Mesendoderm (in vitro differentiated cells): ENCODE measurements at places on chromosomes 2 and 18.

- no peak for DNase-seq
- no peak overlapping the region for H3K27ac ChIP-seq
- no peaks in the 10 kb centered on the region for H3K4me1 ChIP-seq
- H3K4me3 ChIP-seq: no peak overlapping the region
- no peaks in the 10 kb centered on the region for H3K27me3 ChIP-seq
Measured at GRCh38 chr2:24761866-24762265, 31.3 kb downstream of the PTRHD1 start.

GRCh38 chr2:9765611-9766531, 77.4 kb upstream of the TAF1B start:
- no peaks in the 10 kb centered on the region for H3K4me1 ChIP-seq
- peak; percentile 44 for DNase-seq
- no peaks in the 10 kb centered on the region for H3K27me3 ChIP-seq

GRCh38 chr18:31688606-31689005, 4.2 kb upstream of the B4GALT6 start:
- no peak for DNase-seq
- H3K27ac ChIP-seq: no peak overlapping the region
- no peak overlapping the region for H3K4me3 ChIP-seq
- no peaks in the 10 kb centered on the region for H3K36me3 ChIP-seq
- H3K4me1 ChIP-seq: peaks cover 5% of the 10 kb centered on the region

- H3K4me1 ChIP-seq: no peaks in the 10 kb centered on the region
- H3K27me3 ChIP-seq: peaks cover 67% of the 10 kb centered on the region
- no peaks in the 10 kb centered on the region for H3K36me3 ChIP-seq
- no peak overlapping the region for H3K27ac ChIP-seq
Measured at GRCh38 chr2:181679544-181679979, 755 bp downstream of the NEUROD1 start.

DNA sequence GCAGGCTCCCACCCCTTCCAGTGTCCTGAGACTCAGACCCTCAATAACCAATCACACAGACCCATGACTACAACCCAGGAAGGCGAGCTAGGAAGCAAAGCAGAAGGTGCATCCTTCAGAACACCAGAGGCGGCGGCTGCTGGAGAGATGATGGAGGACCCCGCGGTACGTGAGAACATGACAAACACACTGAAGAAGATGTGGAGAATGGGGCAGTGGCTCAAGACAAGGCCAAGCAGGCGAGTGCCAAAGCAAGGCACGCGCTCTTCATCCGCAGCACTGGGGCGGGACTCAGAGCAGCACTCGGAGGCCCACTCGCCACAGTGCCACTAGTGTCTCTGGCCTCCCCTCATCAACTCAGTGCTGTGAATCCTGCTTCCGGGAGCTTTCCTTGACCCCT, 13.7 kb downstream of the ERFE start:
- peaks cover 13% of the 10 kb centered on the region for H3K36me3 ChIP-seq
- no peaks in the 10 kb centered on the region for H3K4me1 ChIP-seq
- H3K4me3 ChIP-seq: no peak overlapping the region
- no peak overlapping the region for H3K27ac ChIP-seq
- no peak for DNase-seq

DNA sequence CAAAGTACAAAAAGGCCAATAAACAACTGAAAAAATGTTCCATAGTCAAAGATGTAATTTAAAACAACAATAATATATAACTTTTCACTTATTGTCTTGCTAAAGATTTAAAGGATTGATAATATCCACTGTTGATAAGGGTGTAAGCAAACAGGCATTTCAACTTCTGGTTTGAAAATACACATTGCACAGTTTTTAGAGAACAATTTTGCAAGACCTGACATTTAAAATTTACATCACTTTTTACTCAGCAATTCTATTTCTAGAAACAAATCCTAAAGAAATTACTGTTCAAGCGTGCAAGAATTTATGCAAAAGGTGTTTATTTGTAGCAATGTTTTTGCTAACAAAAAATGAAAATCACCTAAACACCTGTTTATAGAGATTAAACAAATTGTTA, 120.4 kb downstream of the TDRD15 start:
- no peak for DNase-seq
- H3K27me3 ChIP-seq: no peaks in the 10 kb centered on the region
- H3K36me3 ChIP-seq: no peaks in the 10 kb centered on the region
- no peaks in the 10 kb centered on the region for H3K4me1 ChIP-seq

DNA sequence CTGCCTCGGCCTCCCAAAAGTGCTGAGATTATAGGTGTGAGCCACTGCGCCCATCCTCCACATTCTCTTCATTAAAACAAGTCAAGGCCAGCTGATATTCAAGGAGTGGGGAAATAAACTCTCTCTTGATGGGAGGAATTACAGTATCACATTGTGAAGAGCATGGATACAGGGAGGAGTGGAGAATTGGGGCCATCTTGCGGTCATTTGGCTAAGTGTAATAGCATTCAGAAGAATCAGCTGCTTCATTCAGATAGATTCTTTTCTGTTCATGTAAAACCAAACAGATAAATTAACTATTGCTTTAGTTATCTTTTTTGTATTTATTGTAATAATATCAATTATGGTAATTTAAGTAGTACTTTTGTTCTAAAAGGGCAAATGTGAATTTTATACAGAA, 156.3 kb downstream of the UBR3 start:
- H3K4me1 ChIP-seq: peaks cover 2% of the 10 kb centered on the region
- no peaks in the 10 kb centered on the region for H3K36me3 ChIP-seq
- no peak overlapping the region for H3K27ac ChIP-seq

GRCh38 chr2:109110170-109110569, 18.8 kb upstream of the SH3RF3 start:
- no peak overlapping the region for H3K4me3 ChIP-seq
- H3K4me1 ChIP-seq: no peaks in the 10 kb centered on the region
- H3K27me3 ChIP-seq: no peaks in the 10 kb centered on the region
- H3K27ac ChIP-seq: no peak overlapping the region
- no peaks in the 10 kb centered on the region for H3K36me3 ChIP-seq

- no peak for DNase-seq
- no peaks in the 10 kb centered on the region for H3K27me3 ChIP-seq
- H3K27ac ChIP-seq: no peak overlapping the region
- H3K4me1 ChIP-seq: peaks cover 2% of the 10 kb centered on the region
- no peaks in the 10 kb centered on the region for H3K36me3 ChIP-seq
- no peak overlapping the region for H3K4me3 ChIP-seq
Measured at GRCh38 chr18:35424356-35424755, 47.2 kb upstream of the ZNF396 start.

DNA sequence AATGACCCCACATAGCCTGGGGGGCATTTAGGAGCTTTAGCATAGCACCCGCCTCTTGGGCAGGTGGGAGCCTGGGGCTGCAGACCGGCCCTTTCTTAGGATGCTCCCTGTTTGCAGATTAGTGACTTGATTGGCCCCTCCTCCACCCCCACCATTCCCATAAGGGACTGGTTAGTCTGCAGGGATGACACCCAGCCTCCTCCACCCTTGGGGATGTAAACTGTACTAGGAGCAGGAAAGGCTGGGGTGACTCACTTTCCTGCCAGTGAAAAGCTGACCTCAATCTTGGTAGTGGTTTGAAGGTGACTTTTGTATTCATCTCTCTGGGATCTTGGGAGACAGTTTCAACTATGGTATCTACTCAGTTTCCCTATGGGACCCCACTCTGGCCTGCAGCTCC, 24.2 kb downstream of the CTIF start:
- peaks cover 2% of the 10 kb centered on the region for H3K4me1 ChIP-seq
- H3K4me3 ChIP-seq: no peak overlapping the region
- peak; percentile 73 for DNase-seq
- H3K27ac ChIP-seq: no peak overlapping the region
- H3K27me3 ChIP-seq: no peaks in the 10 kb centered on the region

GRCh38 chr2:231370749-231371429, 24.6 kb upstream of the B3GNT7 start:
- peaks cover 12% of the 10 kb centered on the region for H3K4me1 ChIP-seq
- H3K27ac ChIP-seq: peak overlapping the region; percentile 70
- peak; percentile 48 for DNase-seq
- no peaks in the 10 kb centered on the region for H3K27me3 ChIP-seq
- H3K4me3 ChIP-seq: no peak overlapping the region

DNA sequence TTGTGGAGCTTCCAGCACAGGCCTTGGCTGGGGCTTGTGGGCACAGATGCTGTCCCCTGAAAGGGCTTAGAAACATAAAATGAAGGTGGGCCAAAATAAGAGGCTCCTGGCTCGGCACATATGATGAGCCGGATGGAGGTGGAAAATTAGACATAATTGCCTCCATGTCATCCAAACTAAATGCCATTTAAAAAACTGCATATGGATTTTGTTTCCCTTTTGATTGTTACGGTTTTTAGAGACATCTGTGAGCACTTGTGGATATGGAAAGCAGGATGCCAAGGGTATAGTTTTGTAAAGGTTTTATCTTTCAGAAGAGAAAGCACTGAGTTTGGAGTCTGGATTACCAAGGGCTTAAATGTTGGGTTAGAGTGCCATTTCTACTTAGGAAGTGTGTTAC, 498.3 kb downstream of the RIT2 start:
- no peaks in the 10 kb centered on the region for H3K4me1 ChIP-seq
- H3K27me3 ChIP-seq: no peaks in the 10 kb centered on the region
- no peaks in the 10 kb centered on the region for H3K36me3 ChIP-seq
- H3K4me3 ChIP-seq: no peak overlapping the region
- no peak for DNase-seq

- H3K27ac ChIP-seq: no peak overlapping the region
- H3K36me3 ChIP-seq: no peaks in the 10 kb centered on the region
- H3K4me3 ChIP-seq: no peak overlapping the region
- no peaks in the 10 kb centered on the region for H3K27me3 ChIP-seq
- H3K4me1 ChIP-seq: no peaks in the 10 kb centered on the region
- DNase-seq: peak; percentile 57
Measured at GRCh38 chr2:9914384-9915065, 37.0 kb upstream of the GRHL1 start.

GRCh38 chr2:42921721-42922120, 129.3 kb upstream of the HAAO start:
- H3K27me3 ChIP-seq: no peaks in the 10 kb centered on the region
- H3K4me3 ChIP-seq: no peak overlapping the region
- no peak overlapping the region for H3K27ac ChIP-seq

- peak overlapping the region; percentile 93 for H3K27ac ChIP-seq
- H3K27me3 ChIP-seq: no peaks in the 10 kb centered on the region
- DNase-seq: peak; percentile 31
- no peaks in the 10 kb centered on the region for H3K36me3 ChIP-seq
Measured at GRCh38 chr2:64017811-64018700, 1.2 kb downstream of the VPS54 start.

DNA sequence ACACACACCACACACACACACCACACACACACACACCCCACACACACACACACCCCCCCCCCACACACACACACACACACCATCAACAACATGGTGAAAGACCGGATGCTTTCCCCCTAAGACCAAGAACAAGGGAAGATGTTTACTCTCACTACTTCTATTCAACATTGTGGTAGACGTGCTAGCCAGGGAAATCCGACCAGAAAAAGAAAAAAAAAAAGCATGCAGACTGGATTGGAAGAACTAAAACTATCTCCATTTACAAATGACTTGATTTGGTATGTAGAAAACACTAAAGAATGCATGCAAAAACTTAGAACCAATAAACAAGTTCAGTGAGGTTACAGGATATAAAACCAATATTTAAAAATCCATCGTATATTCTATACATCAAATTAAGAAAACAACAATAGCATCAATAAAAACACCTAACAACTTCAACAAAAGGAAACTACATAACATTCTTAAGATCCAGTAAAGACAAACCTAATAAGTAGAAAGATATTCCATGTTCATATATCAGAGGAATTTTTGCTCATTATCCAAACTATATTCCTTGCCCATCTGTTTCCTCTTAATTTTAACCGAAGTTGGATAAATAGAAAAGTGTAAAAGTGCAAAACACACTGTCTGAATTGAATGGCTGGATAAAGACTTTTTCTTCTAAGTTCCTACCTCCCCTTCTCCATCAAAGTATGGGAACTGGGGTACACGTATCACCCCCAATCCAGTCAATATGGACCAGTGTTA, 51.5 kb upstream of the RNU4ATAC start:
- H3K27me3 ChIP-seq: no peaks in the 10 kb centered on the region
- peak; percentile 10 for DNase-seq
- no peaks in the 10 kb centered on the region for H3K36me3 ChIP-seq
- peaks cover 7% of the 10 kb centered on the region for H3K4me1 ChIP-seq
- no peak overlapping the region for H3K27ac ChIP-seq
- H3K4me3 ChIP-seq: no peak overlapping the region

- no peaks in the 10 kb centered on the region for H3K36me3 ChIP-seq
- no peak for DNase-seq
- no peaks in the 10 kb centered on the region for H3K27me3 ChIP-seq
Measured at GRCh38 chr2:144351687-144352086, 168.2 kb downstream of the ZEB2 start.

DNA sequence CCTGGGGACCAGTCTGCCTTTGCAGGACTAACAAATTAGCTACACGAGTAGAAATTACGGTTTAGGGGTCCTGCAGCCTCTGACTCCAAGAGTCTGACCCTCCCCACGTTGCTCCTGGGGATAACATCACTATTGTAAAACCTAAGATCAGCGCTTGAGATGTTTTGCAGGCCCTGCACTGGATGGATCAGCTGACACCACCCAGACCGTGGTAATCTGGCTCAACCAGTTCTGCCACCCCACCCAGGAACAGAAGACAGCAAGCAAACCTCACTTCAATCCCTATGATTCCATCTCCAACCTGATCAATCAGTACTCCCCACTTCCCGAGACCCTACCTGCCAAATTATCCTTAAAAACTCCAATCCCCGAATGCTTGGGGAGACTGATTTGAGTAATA, 31.7 kb downstream of the NGEF start:
- no peaks in the 10 kb centered on the region for H3K36me3 ChIP-seq
- no peaks in the 10 kb centered on the region for H3K4me1 ChIP-seq
- DNase-seq: no peak
- no peaks in the 10 kb centered on the region for H3K27me3 ChIP-seq

DNA sequence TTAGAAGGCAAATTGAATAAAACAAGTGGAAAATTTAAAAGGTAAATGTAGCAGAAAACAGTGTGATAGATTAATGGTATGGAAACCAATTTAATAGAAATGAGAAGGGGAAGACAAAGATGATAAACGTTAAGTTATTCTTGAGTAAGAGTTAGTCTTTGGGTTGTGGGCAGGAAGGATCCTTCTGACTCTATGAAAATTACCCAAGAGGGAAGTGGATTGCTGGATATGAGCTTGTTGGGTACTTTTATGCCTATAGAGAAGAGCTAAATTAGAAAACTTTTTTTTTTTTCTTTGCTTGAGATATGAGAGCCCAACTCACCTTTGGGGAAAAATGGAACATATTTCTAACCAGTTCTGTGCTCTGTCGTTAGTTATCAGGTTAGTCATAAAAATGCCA, 144.0 kb downstream of the LDLRAD4 start:
- H3K27me3 ChIP-seq: no peaks in the 10 kb centered on the region
- H3K27ac ChIP-seq: no peak overlapping the region
- no peaks in the 10 kb centered on the region for H3K36me3 ChIP-seq

- H3K36me3 ChIP-seq: no peaks in the 10 kb centered on the region
- peak overlapping the region; percentile 27 for H3K4me3 ChIP-seq
- H3K27me3 ChIP-seq: peaks cover 27% of the 10 kb centered on the region
- DNase-seq: peak; percentile 59
- H3K4me1 ChIP-seq: peaks cover 6% of the 10 kb centered on the region
- H3K27ac ChIP-seq: no peak overlapping the region
Measured at GRCh38 chr18:26546875-26547645, 1.3 kb downstream of the KCTD1 start.
